Activated CD8-positive, alpha-beta memory T cell treated with anti-CD3 and anti-CD28 coated beads for 1 hour (primary cell): ENCODE measurements at places on chromosomes 7 and 10.

GRCh38 chr7:4025694-4026615 is 656.1 kb upstream of the FOXK1 start:
- no peak for DNase-seq

DNA sequence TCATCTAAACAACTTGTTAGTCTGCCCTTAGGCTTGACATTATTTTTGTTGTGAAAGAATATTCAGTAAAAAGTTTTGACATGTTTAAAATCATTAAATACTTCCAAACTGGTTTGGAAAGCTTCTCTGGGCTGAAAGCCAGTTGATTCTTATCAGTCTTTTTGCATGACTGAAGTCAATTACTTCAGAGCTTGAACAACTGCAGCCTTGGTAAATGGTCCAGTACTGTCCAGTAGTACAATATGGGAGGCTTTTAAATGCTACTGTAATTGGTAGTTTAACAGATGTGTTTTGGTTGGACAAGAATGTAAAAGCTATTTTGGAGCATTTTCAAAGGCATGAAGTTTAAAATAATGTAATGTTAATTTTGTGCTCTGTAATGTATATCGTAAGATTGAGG is 103.4 kb downstream of the SDK1 start:
- DNase-seq: no peak

DNA sequence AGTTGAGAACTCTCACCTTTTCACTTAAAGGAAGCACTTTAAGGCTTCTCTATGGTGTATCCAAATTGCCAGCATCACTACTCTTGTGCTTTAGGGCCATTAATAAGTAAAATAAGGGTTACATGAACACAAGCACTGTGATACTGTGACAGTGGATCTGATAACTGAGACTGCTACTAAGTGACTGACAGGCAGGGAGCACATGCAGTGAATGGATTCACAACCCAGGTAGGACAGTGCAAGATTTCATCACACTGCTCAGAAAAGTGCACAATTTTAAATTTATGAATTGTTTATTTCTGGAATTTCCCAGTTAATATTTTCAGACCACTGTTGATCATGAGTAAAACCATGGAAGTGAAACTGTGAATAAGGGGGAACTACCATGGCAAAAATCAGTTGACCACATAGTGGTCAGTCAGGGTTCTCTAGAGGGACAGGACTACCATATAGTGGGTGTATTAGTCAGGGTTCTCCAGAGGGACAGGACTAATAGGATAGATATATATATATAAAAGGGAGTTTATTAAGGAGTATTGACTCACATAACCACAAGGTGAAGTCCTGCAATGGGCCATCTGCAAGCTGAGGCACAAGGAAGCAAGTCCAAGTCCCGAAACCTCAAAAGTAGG is 20.9 kb upstream of the CYP51A1 start:
- no peak for DNase-seq

DNA sequence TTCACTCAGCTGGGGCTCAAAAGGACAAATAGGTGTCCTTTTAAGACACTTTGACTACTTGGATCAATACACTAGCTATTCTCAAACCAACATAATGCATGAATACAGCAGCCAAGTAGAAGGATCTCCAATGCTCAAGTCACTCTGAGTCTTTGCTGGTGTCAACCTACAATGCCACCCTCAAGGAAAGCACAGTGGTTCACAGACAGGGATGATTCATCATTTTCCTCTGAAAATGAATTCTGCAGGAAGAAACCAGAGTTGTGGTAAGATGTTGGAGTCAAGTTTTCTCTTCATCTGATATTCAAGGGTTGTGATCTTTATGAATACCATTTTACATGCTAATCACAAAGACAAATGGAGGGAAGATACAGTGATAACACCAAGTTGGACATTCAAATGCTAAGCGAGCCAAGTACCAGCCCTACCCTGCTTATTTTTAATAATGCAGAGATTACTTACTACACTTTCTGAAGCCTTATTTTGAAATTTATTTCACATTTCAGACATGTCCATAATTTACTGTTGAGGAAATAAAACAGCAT is 143.1 kb upstream of the FGFR2 start:
- no peak for DNase-seq

DNA sequence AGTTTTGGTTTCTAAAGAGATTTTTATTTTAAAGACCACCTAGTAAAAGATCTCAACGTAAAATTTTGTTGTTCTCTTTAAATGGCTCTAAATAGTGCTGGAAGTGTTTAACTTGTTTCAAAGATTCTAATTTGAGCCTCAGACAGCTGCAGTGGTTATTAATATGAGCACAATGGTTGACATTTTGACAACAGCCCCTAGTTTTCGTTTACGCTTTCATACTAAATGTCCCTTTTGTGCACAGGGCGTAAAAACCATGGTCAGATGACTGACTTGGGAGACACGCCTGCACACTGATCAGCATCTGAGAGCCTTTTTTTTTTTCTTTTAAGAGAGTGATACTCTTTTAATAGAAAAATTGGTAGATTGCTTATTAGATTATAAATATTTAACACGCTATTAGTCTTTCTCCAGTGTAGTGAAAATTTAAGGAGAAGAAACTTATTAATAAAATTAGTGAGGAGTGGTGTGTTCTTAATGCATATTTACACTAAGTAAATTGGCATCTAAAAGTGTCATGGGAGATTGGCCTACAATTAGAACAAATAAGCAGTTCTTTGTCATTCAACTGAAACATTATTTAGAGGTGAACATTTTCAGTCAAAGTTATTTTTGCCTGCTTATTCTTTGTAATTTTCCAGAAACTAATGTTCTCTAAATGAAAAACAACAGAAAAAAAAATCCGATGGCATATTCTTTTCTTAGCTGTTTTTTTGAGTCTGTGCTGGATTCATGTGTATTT is 182.8 kb upstream of the PHYHIPL start:
- DNase-seq: no peak

DNA sequence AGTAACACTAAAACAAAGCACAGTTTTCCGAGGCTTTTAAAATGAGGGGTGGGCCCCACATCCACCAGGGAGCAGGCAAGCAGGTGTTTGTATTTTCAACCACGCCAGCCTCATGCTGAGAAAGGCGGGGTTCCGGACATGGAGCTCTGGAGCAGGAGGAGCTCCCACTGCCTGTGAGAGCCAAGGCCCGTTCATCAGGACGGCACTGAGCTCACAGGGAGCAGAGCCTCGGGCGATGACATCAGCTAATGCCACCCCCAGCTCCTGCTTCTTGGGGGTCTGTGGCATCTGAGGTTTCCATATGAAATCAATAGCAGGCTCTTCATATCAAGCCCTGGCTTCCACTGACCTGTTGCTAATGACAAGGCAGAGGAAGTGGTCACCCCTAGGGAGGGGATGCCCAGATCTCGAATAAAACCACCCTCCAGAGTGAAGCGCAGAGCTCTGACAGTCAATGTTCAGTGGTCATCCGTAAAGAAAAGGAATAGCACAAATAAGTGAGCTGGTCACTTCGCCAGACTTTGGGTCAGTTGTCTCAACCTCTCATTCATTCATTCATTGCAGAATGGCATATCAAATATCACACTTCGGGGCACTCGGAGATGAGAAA is 89.1 kb downstream of the TNS3 start:
- no peak for DNase-seq
